ENCODE measurements at places on chromosomes 13 and 19.

DNA sequence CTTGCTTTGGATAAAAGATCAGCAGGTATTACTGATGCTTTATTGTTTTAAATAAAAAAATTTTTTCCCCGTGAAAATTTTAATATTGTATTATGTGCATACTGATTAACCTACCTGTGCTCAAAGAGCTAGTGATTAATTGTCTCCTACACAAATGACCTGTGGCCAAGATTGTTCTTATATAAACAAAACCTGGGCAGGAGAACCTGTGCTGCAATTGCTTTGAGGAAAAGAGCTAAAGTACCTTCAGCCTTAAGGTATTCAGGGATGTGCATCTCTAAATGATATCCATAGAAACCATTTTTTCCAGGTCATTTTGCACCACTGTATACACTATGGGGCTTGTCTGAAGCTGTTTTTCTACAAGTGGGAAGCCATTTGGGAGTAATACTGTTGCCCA is 1.2 kb downstream of the FRY start:
- H3K4me3 ChIP-seq: no peak overlapping the region
- no peaks in the 10 kb centered on the region for H3K4me1 ChIP-seq
- no peak overlapping the region for H3K27ac ChIP-seq

DNA sequence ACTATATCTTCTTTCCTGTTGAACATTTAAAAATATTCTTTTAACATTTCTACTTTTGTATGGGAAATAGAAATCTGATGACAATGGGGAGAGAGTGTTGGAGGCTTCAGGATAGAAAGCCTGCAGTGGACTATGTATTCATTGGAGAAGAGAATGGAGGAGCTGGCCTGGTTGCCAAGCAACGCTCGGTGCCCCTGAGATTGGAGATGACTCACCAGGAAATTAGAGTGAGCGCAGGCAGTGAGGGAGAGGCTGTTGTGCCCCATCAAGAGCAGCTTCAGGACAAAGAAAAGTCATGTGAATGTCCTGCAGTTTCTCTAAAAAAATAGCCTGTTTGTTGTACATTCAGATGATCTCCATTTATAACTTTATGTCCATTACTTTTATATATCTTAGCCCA is 48.7 kb upstream of the ZNF835 start:
- no peaks in the 10 kb centered on the region for H3K27me3 ChIP-seq
- DNase-seq: no peak
- no peak overlapping the region for H3K4me3 ChIP-seq
- H3K36me3 ChIP-seq: no peaks in the 10 kb centered on the region

DNA sequence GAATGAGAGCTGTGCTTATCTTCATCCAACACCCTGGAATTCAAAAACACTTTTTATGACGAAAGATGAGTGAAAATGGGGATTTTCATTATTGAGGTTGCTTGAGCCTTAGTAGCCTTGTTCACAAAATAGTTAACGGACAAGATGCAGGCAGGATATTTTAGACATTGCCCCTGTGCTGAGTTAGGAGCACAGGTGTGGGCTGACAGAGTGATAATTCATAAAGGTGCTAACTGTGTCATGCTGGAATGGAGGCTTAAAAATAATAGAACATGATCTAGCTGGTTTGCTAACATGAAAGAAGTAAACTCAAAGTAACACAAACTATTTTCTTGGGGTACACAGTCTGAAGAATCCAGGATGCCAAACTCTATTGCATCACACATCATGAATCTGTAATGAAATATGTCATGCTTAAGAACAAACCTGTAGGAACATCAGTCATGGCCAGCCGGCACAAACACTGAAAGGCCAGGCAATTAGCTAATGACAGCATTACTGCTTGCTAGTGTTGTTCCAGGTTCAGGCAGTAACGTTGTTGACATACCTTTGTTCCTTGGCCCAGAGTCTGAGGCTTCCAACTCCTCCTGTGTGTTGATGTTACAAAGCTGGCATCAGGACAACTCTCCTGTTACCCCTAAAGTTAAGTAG is 55.3 kb downstream of the FRY start:
- no peaks in the 10 kb centered on the region for H3K27me3 ChIP-seq
- no peaks in the 10 kb centered on the region for H3K4me1 ChIP-seq
- no peak for DNase-seq
- no peak overlapping the region for H3K4me3 ChIP-seq
- H3K36me3 ChIP-seq: no peaks in the 10 kb centered on the region

- no peaks in the 10 kb centered on the region for H3K4me1 ChIP-seq
- no peak for DNase-seq
- no peak overlapping the region for H3K27ac ChIP-seq
- no peaks in the 10 kb centered on the region for H3K27me3 ChIP-seq
Measured at GRCh38 chr19:29268721-29269393, 55.9 kb upstream of the UQCRFS1 start.

GRCh38 chr13:96958286-96958891 is 35.9 kb downstream of the OXGR1 start:
- no peaks in the 10 kb centered on the region for H3K27me3 ChIP-seq
- H3K27ac ChIP-seq: no peak overlapping the region
- H3K36me3 ChIP-seq: no peaks in the 10 kb centered on the region
- no peaks in the 10 kb centered on the region for H3K4me1 ChIP-seq
- no peak overlapping the region for H3K4me3 ChIP-seq

DNA sequence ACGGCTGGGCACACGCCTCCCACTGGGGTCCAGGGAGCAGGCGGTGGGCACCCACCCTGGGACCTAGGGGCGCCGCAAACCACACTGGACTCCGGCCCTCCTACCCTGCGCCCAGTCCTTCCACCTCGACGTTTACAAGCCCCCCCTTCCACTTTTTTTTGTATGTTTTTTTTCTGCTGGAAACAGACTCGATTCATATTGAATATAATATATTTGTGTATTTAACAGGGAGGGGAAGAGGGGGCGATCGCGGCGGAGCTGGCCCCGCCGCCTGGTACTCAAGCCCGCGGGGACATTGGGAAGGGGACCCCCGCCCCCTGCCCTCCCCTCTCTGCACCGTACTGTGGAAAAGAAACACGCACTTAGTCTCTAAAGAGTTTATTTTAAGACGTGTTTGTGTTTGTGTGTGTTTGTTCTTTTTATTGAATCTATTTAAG is 1.6 kb downstream of the JUNB start:
- no peaks in the 10 kb centered on the region for H3K27me3 ChIP-seq
- peak overlapping the region; percentile 98 for H3K27ac ChIP-seq
- H3K4me3 ChIP-seq: peak overlapping the region; percentile 85
- DNase-seq: no peak
- H3K4me1 ChIP-seq: peaks cover 3% of the 10 kb centered on the region
- H3K36me3 ChIP-seq: peaks cover 20% of the 10 kb centered on the region

DNA sequence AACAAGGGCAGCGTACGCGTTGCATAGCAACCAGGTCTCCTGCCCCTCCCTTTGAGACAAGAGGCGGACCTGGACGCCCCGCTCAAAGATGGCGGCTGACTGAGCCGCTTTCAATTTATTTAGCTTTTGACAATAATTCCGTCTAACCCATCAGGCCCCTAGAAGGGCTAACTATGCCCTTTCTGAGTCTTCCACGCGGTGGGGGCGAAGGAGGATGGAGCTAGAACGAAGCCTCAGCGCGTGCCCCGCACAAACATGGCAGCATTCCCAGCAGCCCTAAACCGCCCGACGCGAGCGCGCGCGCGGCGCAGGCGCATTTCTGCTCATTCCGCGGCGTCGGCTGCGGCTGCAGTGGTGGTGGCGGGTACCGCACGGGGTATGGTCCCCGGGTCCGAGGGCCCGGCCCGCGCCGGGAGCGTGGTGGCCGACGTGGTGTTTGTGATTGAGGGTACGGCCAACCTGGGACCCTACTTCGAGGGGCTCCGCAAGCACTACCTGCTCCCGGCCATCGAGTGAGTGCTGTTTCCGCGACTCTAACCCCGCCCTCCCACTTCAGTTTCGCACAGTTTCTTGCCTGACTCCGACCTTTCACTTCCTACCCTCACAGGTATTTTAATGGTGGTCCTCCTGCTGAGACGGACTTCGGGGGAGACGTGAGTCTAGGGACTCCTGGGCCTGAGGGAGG is at the start of gene MED25:
MED25 (plus strand) TSS at position 326 of the 685 bp plus-strand sequence; CDS start at position 379, 53 bp downstream.
- peaks cover 23% of the 10 kb centered on the region for H3K4me1 ChIP-seq
- H3K36me3 ChIP-seq: no peaks in the 10 kb centered on the region
- H3K27me3 ChIP-seq: no peaks in the 10 kb centered on the region
- peak; percentile 96 for DNase-seq
- H3K27ac ChIP-seq: peak within 1 kb of the TSS; percentile 94

- H3K4me3 ChIP-seq: no peak within 1 kb of the TSS
- no peaks in the 10 kb centered on the region for H3K27me3 ChIP-seq
- DNase-seq: no peak
- H3K36me3 ChIP-seq: no peaks in the 10 kb centered on the region
Measured at GRCh38 chr19:39602224-39602623, at the start of gene LGALS13. TSS of gene LGALS13 (plus strand) at chr19:39602524. CDS start at chr19:39602569, 45 bp downstream.

DNA sequence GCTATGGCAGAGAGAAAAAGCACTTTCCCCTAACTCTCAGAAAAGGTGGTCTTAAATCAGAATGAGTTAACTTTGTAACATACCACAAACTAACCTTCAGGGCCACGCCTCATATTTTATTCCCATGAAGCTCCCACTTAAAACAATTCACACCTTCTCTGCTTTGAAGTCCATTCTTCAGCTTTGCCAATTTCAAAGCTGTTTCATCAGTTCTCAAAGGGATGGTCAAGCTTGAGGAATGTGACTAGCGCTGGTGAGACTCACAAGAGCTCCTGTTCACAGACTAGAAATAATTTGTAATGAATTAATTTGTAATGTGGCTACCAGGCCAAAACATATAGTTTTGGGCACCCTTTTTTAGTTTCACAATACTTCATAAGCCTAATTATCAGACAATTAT is 68.2 kb downstream of the STK24 start:
- H3K36me3 ChIP-seq: no peaks in the 10 kb centered on the region
- no peak overlapping the region for H3K4me3 ChIP-seq

GRCh38 chr13:60148918-60149317 is 14.8 kb downstream of the DIAPH3 start:
- no peak overlapping the region for H3K27ac ChIP-seq
- H3K4me1 ChIP-seq: no peaks in the 10 kb centered on the region
- H3K36me3 ChIP-seq: no peaks in the 10 kb centered on the region
- DNase-seq: no peak

DNA sequence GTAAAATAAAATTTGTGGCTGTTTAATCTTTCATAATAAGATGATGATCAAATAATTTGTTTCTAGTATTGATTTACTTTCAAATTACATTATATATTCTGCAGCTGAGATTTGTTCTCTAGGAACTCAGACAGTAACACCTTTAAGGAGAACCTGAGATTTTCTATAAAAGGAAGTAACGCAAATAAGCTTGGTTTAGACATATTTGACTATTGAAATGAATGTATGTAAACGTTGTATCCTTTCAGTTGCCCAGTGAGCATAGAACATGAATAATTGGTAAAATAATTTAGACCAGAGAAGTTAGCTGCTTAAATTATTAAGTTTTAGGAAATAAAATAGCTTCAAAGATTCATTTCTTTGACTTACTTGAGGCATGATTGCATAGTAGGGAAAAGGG is 3.1 kb downstream of the CDK8 start:
- DNase-seq: no peak
- no peak overlapping the region for H3K4me3 ChIP-seq
- no peaks in the 10 kb centered on the region for H3K27me3 ChIP-seq
- H3K27ac ChIP-seq: no peak overlapping the region
- no peaks in the 10 kb centered on the region for H3K4me1 ChIP-seq

DNA sequence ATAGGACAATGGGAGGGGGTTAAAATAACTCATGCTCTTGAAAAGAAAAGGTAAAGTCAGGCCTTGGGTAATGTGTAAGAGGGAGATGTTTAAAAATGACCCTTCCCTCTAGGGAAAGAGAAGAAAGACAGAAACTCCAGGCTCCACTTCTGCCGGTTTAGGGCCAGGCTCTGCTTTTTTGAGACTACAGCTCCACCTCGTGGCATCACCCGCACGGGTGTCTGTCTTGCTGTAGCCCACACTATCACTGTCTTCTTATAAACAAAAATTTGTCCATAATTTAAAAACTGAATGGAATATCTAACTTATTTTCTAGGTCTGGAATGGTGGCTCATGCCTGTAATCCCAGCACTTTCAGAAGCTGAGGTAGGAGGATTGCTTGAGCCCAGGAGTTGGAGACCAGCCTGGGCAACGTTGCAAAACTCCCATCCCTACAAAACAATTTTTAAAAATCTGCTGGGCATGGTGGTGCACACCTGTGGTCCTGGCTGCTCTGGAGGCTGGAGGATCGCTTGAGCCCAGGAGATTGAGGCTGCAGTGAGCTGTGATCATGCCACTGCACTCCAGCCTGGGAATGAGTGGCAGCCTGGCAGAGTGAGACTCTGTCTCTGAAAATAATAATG is 65.1 kb upstream of the GTF3A start:
- H3K4me1 ChIP-seq: peaks cover 27% of the 10 kb centered on the region
- peaks cover 5% of the 10 kb centered on the region for H3K27me3 ChIP-seq
- H3K36me3 ChIP-seq: no peaks in the 10 kb centered on the region
- DNase-seq: peak; percentile 72
- no peak overlapping the region for H3K4me3 ChIP-seq

DNA sequence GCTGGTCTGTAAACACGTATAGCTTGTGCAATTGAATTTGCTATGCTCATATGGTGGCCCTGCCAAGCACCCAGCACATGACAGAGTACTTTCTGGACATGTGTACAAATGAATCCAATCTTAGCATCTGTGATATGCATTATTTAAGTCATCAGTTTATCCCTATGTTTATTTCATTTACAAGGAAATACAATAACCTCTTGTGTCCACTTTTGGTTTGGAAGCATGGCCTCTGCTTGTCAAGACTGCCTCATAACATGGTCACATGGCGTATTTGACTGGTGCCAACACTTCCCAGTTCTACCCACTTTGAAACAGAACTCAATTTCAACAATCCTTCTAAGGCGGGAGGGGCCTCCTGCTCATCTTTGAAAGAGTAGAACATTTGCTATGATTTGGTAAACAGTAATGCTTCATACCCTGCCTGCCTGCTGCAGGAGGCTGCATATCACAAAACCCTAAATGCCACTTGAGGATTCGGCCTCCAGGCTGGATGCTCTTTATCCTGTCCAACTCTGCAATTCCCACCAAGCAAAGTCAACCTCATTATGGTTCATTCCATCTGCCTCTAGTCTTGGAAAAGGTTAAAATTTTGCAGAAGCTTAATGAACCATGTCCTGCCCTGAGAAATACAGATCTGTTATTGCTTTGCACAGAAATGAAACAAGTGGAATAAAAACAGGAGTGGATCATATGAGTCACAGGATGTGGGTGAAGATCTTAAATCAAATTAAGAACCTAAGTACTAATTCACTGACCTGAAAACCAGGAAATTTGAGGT is 151.3 kb downstream of the CYSLTR2 start:
- DNase-seq: no peak
- H3K27ac ChIP-seq: no peak overlapping the region
- H3K4me1 ChIP-seq: no peaks in the 10 kb centered on the region
- no peaks in the 10 kb centered on the region for H3K27me3 ChIP-seq

GRCh38 chr13:94556041-94556440 is 39.9 kb downstream of the TGDS start:
- no peaks in the 10 kb centered on the region for H3K27me3 ChIP-seq
- DNase-seq: no peak
- no peak overlapping the region for H3K27ac ChIP-seq
- H3K4me3 ChIP-seq: no peak overlapping the region
- H3K4me1 ChIP-seq: no peaks in the 10 kb centered on the region
- no peaks in the 10 kb centered on the region for H3K36me3 ChIP-seq
